Heart right ventricle (tissue), 16 donors: ENCODE measurements at places on chromosomes 6 and 20.

GRCh38 chr6:44682280-44682679 lies 294.8 kb downstream of the CDC5L start:
- no peak for DNase-seq

- no peak for DNase-seq
Observed at GRCh38 chr6:215335-216034, 76.8 kb upstream of the DUSP22 start.

DNA sequence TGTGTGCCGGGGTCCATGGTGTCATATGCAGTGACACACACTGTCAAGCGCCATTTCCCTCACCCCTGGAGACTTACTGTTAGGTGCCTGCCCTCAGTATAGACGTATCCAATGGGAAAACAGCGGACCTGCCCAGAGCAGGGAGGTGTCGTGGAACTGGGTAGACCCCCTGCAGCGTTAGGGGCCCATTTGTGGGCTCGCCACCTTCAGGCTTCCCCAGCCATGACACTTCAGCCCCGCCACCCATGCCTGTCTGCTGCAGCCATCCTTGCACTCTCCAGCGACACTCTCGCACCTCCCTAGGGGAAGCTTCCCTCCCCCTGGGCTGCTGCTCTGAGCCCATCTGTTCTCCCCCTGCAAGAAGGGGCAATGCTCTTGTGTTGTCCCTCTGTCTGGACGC lies 43.2 kb downstream of the STK35 start:
- DNase-seq = no peak

GRCh38 chr20:57259121-57259937 lies 7.1 kb downstream of the BMP7 start:
- no peak for DNase-seq

GRCh38 chr6:165880686-165881085 lies 217.6 kb upstream of the PDE10A start:
- no peak for DNase-seq

DNA sequence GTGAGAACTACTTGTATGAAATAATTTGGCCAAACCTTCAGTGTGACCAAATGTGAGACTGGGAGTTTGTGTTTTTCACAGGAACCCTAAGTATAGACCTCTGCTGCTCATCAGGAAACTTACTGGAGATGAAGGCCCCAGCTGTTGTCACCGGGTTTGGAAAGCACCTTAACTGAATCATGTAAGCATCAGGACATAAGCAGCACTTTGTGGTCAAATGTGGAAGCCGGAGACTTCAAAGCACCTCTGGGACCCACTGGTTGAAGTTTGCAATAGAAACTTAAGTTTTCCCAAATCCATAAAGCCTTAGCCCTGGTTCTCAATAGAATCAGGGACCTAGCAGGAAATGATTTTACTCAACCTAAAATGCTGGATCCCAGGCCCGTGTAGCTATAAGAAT lies 14.3 kb downstream of the TTPAL start:
- no peak for DNase-seq

DNA sequence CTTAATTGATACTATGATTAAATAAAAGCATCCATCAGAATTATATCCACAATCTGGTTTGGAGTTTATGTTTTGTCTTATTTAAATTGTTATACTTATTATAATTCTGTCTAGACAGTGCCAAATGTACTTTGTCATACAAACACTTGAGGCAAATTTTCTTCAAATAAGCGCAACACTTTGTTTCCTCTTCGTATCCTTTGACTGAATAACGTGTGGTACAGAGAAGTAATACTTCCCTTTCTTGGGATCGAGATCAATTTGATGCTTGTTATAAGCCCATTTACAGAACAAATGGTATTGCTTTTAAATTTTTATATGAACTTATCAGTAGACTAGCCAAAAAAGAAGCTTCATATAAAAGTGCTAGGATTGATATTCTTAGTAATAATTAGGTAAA lies 111.0 kb downstream of the ATG5 start:
- DNase-seq = no peak

DNA sequence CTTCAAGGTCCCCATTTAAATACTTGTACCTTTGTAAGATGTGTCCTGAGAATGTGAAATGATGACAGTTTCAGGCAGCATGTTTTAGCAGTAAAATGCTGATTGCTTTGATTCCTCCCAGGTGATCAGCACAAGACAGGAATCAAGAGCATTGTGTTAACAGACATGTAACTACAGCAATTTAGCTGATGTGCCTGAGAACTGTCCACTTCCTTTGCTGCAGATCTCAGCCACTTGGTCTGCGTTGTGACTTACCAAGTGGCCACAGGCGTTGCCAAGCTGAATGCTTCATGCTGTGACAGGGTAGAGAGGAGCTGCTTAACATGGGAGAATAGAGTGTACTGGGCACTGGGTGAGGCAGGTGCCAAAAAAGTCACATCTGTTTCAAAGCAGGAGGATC lies 767.0 kb upstream of the POU3F2 start:
- DNase-seq = no peak

DNA sequence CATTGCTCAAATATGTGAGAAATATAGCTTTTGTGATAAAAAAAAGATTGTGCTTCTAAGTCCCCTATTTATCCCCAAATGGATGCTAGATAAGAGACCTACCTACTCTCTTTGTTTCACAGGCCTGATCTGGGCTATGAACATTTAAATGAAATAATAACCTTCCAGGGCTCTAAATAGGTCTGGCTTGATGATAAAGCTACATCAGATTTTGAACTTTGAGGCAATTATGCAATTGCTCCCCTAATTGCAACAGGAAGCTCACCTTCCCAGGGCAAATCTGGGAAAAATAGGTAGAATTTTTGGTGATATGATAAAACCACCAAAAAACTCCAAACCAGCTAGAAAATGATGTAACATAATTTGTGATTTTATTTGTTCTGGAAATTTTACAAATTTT lies 624.5 kb downstream of the PKHD1 start:
- DNase-seq = no peak

DNA sequence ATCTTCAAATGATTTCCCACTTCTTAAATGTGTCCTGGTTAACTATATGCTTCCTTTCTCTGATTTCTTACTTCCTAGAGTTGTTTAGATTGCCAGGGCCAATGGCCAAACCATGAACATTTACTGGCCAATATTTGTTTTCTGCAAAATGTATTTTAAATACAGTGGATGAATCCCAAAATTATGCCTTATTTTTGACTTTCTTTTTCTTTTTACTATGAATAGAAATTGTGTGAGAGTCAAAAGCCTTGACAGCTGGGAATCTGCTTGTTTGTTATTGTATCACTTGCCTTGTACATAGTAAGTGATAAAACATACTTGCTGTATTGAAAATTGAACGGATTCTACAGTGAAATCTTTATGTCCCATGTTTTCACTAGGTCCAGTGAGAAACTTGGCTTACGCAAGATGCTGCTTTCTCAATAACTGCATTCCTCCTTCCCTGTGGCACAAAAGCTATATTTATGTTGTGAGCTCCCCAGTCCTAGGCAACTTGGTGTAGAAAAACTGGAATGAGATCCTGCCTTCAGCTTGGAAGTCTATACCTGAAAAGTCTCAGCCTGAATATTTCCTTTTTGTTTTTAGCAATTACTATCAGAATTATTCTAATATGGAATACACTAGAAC lies 295.2 kb downstream of the EPHA7 start:
- DNase-seq = no peak

- DNase-seq = no peak
Observed at GRCh38 chr20:37378785-37379598, 33.1 kb downstream of the SRC start.

DNA sequence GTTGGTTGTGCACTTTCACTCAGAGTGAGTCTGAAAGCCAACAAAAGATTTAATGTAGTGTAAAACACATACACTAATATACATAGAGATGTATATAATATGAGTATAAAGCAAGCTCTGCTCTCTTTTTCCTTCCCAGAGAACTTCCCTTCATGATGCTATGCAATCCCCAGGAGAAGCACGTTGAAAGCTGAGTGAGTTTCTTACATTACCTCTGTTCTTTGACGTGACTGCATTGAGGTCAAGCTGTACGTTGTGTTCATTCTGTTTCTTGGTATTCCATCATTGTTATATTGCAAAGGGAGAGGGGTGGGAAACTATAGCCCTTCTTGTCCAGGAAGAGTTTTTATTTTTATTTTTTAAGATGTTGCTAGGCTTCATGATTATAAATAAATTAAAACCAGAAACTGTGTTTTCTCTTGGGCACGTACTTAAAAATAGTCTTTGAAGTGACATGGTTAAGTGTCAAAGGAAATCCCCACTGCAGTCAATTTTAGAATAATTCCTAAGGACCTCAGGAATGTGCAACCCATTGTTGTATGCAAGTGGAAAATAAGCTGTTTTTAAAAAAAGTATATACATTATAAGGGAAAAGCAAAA lies 651.0 kb downstream of the CD109 start:
- DNase-seq = no peak

GRCh38 chr20:47484303-47484702 lies 17.4 kb upstream of the NCOA3 start:
- DNase-seq = no peak

DNA sequence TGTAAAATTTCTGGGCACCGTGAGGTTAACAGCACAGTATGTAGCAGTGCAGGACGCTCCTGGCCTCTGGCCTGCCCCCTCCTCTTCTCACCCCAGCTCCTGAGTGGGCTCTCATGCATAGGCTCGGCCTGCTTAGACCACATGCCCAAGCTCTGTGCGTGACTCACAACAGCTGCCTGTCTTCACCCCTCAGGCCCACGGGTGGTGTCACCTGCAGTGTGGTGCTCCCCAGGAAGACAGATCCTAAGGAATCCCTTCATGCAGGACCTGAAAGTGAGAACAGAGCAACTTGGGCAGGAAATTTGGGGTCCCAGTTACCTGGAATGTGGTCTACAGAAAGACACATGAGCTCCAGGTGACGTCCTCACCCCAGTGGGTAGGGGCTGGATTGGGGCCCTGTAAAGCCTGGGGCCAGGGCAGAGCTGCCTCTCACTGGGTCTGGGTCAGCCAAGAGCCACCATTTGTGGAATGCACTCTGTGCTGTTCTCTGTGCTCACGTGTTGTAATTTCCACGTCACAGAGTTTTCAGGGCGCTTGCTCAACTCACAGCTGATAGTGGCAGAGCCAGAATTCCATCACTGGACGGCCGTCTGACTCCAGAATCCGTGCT lies 37.0 kb upstream of the PXDC1 start:
- no peak for DNase-seq

- DNase-seq = no peak
Observed at GRCh38 chr6:144804246-144804790, 519.2 kb downstream of the UTRN start.

DNA sequence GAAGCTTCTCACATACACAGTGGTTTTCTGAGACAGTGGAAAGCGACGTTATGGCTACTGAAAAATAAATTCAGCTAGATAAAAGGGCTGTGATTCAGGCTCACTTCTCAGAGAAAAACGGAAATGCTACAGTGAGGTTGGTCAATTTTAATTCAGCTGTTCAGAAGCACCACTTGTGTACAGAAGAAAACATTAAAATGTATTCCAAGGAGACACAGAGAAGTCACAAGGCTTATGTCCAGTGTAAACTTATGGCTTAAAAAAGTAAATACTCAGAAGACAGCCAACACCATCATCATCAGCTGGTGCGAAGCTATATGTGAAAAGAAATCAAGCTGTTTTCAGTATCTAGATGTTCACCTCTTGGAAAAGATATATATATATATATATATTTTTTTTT lies 68.6 kb downstream of the ABHD12 start:
- DNase-seq = no peak

DNA sequence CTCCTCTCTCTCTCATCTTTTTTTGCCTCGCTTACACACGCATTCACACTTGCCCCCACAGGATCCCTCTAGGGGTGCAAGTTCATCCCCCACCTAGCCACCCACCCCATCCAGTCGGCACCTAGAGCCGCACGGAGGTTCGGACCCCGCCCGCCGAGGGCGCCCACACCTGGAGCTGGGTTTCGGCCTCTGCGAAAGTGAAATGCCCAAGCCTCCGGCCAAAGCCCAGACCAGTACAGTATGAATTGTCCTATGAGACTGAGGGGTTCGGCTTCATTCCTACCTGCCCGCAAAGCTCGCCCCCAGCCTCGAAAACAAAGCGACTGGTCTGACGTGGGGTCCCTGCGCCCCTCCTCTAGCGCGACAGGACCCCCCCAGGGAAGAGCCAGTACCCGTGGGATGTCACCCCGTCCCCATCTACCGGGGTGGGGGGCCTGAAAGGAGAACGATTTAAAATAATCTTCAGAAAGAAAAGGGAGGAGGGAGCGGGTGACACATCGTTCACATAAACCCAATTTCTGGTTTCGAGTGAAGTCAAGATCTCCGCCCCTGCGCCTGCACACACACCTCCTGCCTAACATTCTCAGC lies 1.5 kb downstream of the TFAP2A start:
- DNase-seq = no peak

GRCh38 chr20:62631336-62632308 lies 10.7 kb upstream of the SLCO4A1 start:
- no peak for DNase-seq

- DNase-seq = no peak
Observed at GRCh38 chr6:154829970-154830369, 96.8 kb downstream of the SCAF8 start.

- peak; percentile 81 for DNase-seq
Observed at GRCh38 chr20:33433465-33434234, 9.9 kb downstream of the SNTA1 start.

GRCh38 chr6:83431545-83432155 lies 799 bp upstream of the ME1 start:
- DNase-seq = no peak

DNA sequence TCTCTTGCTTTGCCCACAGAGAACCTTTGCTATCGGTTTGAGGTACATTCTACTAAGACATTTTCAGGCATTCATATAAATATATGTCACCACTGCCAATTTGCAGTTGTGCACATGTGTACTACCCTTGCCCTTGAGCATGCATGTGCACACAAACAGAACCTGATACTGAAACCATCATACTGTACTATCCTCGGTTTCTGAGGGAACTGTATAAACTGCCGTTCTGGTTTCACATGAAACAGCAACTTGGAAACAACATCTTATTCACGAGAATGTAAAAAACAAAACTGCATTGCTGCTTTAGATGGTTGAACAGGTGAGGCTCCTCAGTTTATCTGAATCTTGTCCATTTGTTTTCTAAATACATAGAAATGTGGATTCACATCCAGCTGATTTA lies 151.2 kb upstream of the TMEM170B start:
- DNase-seq = no peak

DNA sequence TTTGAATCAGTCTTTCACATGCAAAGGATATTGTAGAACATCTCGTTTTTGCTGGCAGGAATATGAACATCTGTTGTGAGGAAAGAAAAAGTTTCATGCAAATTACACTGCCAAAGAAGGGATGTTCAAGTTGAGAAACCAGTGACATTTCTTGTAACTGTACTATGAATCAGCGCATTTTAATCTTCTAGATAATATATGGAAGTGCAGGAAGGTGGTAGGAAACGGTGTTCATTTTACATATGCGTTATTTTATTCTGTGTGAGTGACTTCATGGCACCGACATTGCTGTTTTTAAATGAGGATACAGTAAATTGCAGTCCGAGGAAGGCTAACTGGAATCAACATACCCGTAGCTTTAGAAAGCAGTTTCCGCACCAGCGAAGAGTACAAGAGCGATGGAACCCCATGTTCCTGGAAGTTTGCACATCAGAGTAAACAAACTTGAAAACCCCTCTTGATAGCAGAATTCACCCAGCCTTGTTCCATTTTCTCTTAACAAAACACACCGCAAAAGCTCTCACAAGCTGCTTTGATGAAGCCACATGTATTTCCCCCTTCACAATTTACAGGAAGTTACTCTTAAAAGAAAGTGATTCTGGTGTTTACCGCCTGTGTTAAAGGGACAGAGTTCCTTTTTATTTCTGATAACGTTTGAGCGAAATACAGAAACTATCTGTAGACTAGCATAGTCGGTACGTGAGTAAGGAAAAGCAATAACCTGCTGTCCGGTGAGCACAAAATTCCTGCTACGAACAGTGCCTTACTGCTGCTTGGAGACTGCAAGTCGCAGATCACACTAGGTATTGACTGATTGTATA lies 11.5 kb downstream of the PRDM1 start:
- DNase-seq = no peak
